ENCODE measurements at places on chromosomes 11 and 22. TPM values are rescaled to one million over a fixed set of nuclear protein-coding genes. Genes with fewer than 3 reads are reported as not detected.

Gene GPR83
- under 0.01 TPM for total RNA-seq

Gene SAA2
- total RNA-seq: not detected

Gene PLEKHB1
- 1.0 TPM for total RNA-seq

Gene CASP1
- total RNA-seq: 26.6 TPM

Gene ASCL2
- not detected for total RNA-seq

Gene OR2D2
- total RNA-seq: 0.29 TPM

Gene NEFH
- 0.44 TPM for total RNA-seq

Gene MMP1
- 78.2 TPM for total RNA-seq

Gene ARRB1
- 31.1 TPM for total RNA-seq

Gene ADAMTS8
- 8.9 TPM for total RNA-seq

Gene PGA5
- 0.29 TPM for total RNA-seq
